ENCODE measurements at places on chromosomes 16 and 17.

DNA sequence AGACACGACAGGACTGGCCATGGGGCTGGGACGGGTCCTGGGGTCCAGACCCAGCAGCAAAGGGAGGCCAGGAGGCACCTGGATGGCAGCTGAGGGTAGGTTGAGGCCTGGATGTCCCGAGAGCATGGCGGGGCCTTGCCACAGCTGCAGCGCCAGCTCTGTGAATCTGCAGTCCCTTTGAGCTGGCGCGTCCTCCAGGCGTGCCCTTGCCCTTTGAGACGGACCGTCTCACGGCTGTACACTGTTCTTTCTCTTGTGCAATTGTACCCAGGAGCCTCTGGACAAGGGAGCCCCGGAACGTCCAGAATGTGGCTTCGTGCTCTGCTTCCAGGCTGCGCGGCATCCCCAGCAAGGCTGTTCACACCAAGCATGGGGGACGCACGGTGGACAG, 69.5 kb upstream of the CIBAR2 start:
- DNase-seq, result no peak

- DNase-seq, result no peak
These were observed 107.0 kb downstream of the ANKRD11 start for GRCh38 chr16:89383095-89384003.

- DNase-seq, result no peak
These were observed 78.9 kb downstream of the TMC6 start for GRCh38 chr17:78049609-78050008.

DNA sequence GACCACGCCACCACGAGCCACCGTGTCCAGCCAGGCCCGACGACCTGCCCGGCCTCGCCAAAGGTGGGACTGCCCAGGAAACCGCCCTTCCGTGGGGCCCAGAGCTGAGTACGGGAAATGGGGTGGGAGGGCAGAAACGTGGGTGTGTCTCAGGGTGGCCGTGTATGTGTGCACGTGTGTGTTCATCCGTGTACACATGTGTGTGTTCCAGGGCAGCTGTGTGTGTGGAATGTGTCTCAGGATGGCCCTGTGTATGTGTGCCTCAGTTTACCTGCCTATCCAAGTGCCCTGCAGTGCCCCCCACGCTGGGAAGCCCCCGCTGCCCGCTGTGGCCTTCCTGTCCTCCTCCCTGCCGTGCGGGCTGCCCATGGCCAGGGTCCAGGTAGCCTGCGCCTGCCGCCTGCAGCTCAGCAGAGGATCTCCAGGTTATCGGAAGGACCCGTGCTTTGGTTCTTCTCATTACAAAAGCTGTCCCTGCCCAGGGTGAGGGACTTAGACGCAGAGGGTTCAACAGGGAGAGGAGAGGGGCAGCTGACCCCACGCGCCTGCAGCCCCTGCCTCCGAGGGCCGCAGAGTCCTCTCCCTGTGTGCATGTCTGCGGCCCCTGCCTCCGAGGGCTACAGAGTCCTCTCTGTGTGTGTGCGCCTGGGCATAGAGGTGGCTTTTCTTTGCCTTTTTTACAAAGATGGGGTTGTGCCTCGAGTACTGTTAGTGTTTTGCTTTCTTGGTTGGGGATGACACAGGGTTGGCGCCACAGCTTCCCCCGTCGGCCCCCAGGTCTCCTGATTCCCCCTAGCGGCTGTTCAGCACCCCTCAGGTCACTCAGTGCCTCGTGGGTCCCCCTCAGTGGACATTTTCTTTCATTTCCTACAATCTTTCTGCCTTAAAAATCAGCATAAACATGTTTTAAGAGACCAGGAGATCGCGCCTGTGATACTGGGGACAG, 23.6 kb downstream of the ZNF469 start:
- no peak for DNase-seq

DNA sequence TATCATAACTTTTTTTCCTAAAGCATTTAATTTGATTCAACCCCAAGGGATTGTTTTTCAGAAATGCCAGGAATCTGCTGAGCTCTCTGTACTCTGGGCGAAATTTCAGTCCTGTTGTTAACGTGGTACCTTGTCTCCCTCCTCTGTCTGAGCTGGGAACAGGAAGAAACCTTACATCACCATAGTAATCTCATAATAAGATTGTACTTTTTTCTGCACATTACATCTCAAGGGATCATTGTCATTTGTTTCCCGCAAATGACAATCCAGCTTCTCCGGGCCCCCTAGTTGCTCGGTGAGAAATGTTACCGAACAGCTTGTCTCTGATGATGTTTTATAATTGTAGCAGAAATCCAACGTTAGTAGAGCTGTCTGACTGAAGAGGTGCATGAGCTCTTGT, 152.7 kb upstream of the ERCC4 start:
- no peak for DNase-seq

Data from fibroblast of skin of left biceps (primary cell).